Pancreas (tissue), 10 donors: ENCODE measurements at places on chromosomes 3 and 15. TPM values are rescaled to one million over a fixed set of nuclear protein-coding genes. Genes with fewer than 3 reads are reported as not detected.
A peak's percentile ranks its signal among the peaks of the same experiment; 100 is the strongest.

DNA sequence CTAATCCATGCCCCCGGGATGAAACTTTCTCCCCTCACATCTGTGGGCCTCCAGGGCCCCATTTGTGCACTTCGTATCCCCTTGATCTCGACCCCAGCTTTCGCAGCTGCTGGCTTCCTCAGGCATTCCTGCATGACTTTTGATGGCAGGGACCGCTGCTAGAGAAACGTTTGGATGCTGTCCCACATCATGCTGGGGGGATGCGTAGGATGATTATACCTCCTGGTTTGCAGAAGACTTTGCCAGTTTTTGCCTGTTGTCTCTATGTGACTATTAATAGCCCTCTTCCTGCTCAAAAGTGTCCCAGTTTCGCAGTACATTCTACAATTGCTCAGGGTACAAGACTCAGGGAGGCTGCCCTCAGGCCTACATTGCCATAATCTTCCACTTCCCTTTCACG lies 10.4 kb upstream of the KCNAB1 start:
- DNase-seq, result no peak
- H3K4me1 ChIP-seq, result no peaks in the 10 kb centered on the region
- no peaks in the 10 kb centered on the region for H3K36me3 ChIP-seq
- no peak overlapping the region for H3K27ac ChIP-seq
- no peak overlapping the region for H3K4me3 ChIP-seq

DNA sequence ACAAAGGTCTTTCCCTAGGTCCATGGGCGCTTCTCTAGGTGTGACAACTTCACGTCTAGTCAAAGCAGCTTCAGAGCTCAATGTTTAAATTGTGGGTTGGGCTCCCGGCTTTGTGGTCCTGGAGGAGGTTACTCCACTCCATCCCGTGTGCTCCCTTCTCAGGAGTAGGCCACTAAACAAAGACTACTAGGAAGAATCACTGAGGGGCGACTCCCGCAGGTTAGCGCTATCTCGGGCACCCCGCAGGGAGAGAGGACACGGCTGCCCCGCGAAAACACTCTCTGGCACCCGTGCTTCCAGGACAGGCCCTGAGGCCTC lies 500 bp downstream of the PARP6 start:
- peaks cover 8% of the 10 kb centered on the region for H3K4me1 ChIP-seq
- DNase-seq, result no peak
- no peaks in the 10 kb centered on the region for H3K36me3 ChIP-seq
- H3K27me3 ChIP-seq, result no peaks in the 10 kb centered on the region
- peak overlapping the region; percentile 73 for H3K27ac ChIP-seq

- peaks cover 14% of the 10 kb centered on the region for H3K4me1 ChIP-seq
- peak overlapping the region; percentile 38 for H3K27ac ChIP-seq
- no peaks in the 10 kb centered on the region for H3K27me3 ChIP-seq
Measured at GRCh38 chr3:69212411-69213160, 90.2 kb upstream of the LMOD3 start.

The RSRC1 gene
- total RNA-seq, result 16.8 TPM

DNA sequence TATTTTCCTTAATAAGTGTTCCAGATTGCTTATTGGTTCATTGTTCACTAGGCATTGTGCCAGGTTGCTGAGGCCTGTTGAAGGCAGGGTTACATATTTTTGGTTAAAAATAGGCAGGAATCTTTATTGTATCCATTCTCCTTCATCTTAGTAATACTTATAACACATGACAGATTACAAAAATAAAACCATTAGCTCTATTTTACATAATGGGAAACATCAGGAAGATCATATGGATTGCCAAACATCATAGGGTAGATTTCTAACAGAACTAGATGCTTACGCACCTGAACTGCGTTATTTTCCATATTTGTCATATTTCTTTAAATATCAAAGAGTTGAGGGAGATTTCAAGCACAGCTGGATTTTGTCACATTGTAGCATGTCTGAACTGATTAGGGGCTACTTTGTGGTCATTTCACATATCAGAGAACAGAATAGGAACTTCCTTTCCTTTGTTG lies 462.9 kb upstream of the SGO1 start:
- no peak for DNase-seq
- H3K4me3 ChIP-seq, result no peak overlapping the region
- H3K36me3 ChIP-seq, result no peaks in the 10 kb centered on the region
- H3K4me1 ChIP-seq, result no peaks in the 10 kb centered on the region
- no peaks in the 10 kb centered on the region for H3K27me3 ChIP-seq

The STARD5 gene
- 1.9 TPM for total RNA-seq

DNA sequence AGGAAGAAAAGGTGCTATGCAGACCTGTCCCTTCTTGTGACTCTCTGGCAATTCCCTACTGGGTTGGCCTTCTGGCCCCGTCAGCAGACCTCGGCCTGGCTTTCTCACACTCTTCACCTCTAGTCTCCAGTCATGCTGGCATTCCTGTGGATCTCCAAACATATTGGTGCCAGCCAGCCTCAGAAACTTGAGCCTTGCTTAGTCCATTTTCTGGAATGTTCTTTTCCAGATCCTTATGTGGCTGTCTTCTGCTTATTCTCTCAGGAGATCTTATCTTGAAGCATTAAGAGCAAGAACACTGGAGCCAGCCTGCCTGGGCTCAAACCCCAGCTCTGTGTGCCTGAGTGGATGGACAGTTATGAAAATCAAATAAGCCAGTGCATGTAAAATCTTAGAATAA lies 88.2 kb upstream of the NTRK3 start:
- DNase-seq, result no peak
- no peak overlapping the region for H3K27ac ChIP-seq
- H3K36me3 ChIP-seq, result no peaks in the 10 kb centered on the region
- H3K4me3 ChIP-seq, result no peak overlapping the region
- H3K27me3 ChIP-seq, result no peaks in the 10 kb centered on the region
- no peaks in the 10 kb centered on the region for H3K4me1 ChIP-seq

The PLA2G4D gene
- 0.09 TPM for total RNA-seq

GRCh38 chr3:181715571-181716340 lies 4.0 kb downstream of the SOX2 start:
- H3K27ac ChIP-seq, result no peak overlapping the region
- H3K27me3 ChIP-seq, result peaks cover 93% of the 10 kb centered on the region
- no peak overlapping the region for H3K4me3 ChIP-seq
- DNase-seq, result no peak
- H3K36me3 ChIP-seq, result no peaks in the 10 kb centered on the region
- H3K4me1 ChIP-seq, result no peaks in the 10 kb centered on the region

The LMCD1 gene
- total RNA-seq, result 32.0 TPM

DNA sequence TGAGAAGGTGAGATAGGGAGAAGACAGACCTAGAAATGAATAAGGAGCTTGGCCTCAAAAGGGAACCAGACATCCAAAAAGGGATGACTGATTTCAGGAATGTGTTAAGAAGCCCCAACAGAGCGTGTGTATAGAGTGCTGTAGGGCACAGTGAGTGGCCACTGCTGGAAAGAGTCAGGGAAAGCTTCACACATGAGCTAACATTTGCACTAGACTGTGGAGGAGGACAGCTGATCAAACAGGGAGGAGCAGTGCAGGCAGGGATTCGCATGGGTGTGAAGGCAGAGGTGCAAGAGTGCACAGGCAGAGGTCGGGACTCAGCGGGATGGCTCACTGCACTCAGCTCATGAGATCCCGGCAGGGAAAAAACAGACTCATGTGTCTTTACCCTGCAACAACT lies 61.8 kb downstream of the NPTN start:
- H3K27me3 ChIP-seq, result no peaks in the 10 kb centered on the region
- H3K36me3 ChIP-seq, result peaks cover 39% of the 10 kb centered on the region
- no peak overlapping the region for H3K27ac ChIP-seq
- peak; percentile 21 for DNase-seq
- peaks cover 4% of the 10 kb centered on the region for H3K4me1 ChIP-seq

The ANKRD63 gene
- not detected for total RNA-seq

The CYP8B1 gene
- total RNA-seq, result not detected

- no peaks in the 10 kb centered on the region for H3K4me1 ChIP-seq
- no peaks in the 10 kb centered on the region for H3K36me3 ChIP-seq
- DNase-seq, result no peak
- no peak overlapping the region for H3K4me3 ChIP-seq
Measured at GRCh38 chr15:84953136-84953535, 28.5 kb upstream of the PDE8A start.

- H3K27ac ChIP-seq, result no peak overlapping the region
- H3K4me1 ChIP-seq, result no peaks in the 10 kb centered on the region
- H3K4me3 ChIP-seq, result no peak overlapping the region
- H3K27me3 ChIP-seq, result no peaks in the 10 kb centered on the region
Measured at GRCh38 chr15:94002041-94002440, 229.3 kb upstream of the MCTP2 start.

- H3K36me3 ChIP-seq, result no peaks in the 10 kb centered on the region
- no peak overlapping the region for H3K27ac ChIP-seq
- no peaks in the 10 kb centered on the region for H3K4me1 ChIP-seq
Measured at GRCh38 chr15:99467338-99467720, 98.5 kb upstream of the MEF2A start.

DNA sequence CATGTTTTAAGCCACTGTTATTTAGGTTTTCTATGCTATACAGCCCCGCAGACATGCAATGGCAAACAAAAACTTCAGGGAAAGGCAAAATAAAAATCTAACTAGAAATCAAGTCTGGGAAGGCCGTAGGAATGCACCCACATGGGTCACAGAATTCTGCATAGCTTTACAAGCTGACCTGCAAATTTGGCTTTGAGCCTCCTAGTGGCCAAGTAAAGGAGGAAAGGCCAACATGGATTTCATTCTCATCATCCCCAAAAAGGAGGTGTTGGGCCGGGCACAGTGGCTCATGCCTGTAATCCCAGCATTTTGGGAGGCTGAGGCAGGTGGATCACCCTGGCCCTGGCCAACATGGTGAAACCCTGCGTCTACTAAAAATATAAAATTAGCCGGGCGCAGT lies 124.3 kb downstream of the FBLN2 start:
- H3K27ac ChIP-seq, result no peak overlapping the region
- no peak overlapping the region for H3K4me3 ChIP-seq
- no peaks in the 10 kb centered on the region for H3K4me1 ChIP-seq
- H3K27me3 ChIP-seq, result no peaks in the 10 kb centered on the region
- DNase-seq, result no peak

The MB21D2 gene
- total RNA-seq, result 0.37 TPM

- H3K4me1 ChIP-seq, result peaks cover 24% of the 10 kb centered on the region
- H3K4me3 ChIP-seq, result no peak overlapping the region
- DNase-seq, result no peak
- no peaks in the 10 kb centered on the region for H3K36me3 ChIP-seq
Measured at GRCh38 chr15:44300572-44300971, 12.1 kb downstream of the GOLM2 start.

GRCh38 chr15:92466834-92467233 lies 73.2 kb downstream of the ST8SIA2 start:
- no peak for DNase-seq
- H3K27ac ChIP-seq, result no peak overlapping the region
- no peak overlapping the region for H3K4me3 ChIP-seq
- H3K4me1 ChIP-seq, result no peaks in the 10 kb centered on the region
- no peaks in the 10 kb centered on the region for H3K36me3 ChIP-seq
- no peaks in the 10 kb centered on the region for H3K27me3 ChIP-seq

The LRRC2 gene
- total RNA-seq, result 0.93 TPM
